ENCODE measurements at places on chromosomes 5 and 9.

DNA sequence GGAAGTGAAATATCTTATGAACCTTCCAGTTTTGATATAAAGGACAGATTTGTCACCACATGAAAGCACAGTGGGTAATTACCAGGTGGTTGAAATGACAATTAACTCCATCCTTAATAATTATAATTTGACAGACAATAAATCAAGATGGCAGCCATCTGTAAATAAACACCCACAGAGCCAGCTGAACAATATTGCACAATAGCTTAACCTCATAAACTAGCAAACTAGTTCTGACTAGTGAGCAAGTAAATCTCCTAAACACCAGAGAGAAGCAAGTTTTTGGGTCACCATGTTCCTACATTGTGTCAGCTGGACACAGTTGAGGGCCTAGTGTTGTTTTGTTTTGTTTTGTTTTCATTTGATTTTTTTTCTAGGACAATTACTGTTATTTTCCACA lies 577.4 kb downstream of the ACTL7B start:
- no peak for DNase-seq

DNA sequence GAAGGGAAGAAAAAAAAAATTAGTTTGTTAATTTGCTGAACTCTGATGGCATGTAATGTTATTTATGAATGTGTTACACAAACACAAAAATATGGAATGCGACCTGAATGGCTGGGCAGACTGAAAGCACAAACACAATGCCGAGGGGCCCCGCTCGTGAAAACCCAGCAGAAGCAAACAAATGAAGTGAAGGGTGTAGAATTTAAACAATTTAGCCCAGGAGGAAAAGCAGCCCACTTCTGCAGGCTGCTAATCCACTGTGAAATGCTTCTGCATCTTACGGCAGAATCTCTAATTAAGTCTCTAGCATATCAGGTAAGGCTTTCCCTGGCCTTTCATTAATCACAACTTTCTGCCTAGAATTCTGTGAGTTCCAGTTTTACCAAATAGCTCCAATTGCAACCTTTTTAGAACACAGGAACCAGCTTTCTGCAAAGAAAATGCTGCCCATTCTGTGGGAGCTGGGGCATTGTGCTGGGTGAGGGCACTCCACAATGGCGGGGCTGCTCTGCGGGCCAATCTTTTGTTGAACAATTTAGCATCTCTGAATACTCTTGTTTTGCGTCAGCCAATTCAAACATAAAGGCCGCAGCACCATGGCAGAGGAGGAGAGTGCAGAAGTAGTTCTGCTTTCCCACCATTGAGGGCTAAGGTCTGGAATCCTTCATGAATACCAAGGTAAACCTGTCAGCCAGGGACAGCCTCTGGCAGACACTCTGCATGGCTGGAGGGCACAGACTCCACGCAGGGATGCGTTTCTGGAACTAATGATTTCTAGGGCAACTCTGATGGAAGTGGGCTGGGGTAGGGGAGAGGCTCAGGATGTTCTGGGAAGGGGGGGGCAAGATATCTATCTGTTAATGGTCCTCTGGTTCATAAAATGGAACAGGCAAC lies 66.4 kb downstream of the PTCH1 start:
- peak; percentile 66 for DNase-seq

DNA sequence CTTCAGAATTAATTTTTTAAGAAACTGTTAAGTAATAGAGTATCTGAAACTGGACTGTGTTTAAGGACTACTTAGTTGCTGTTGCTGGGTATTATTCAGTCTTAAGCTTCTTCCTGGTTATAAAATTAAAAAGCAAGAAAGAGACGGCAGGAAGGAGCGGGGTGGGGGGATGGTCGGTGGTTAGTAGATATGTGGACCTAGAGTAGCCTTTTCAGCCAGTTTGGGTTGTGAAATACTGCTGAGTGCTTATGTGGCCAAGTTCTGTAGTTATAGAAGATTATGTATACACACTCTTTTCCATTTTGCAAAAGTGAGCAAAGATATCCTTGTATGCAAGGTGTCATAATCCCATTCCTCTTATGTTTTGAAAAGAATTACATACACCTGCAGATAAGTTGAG lies 28.5 kb downstream of the TRIO start:
- no peak for DNase-seq

DNA sequence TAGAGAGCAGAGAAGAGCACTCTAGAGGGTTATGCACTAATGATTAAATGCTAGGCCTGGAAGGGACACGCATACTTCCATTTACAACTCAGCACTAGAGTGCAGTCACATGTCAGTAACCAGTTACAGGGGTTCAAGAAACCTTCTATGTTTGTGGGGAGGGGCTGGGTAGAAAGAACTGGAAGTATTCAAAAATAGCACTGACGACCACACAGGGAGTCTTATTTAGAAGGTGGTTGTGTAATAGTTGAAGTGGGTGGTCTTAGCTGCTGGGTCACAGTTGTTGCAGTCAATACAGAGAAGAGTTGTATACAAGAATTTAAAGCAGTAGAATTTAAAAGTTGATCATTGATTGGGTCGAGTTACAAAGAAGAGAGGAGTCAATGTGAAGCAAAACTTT lies 15.4 kb downstream of the AOPEP start:
- DNase-seq: no peak

DNA sequence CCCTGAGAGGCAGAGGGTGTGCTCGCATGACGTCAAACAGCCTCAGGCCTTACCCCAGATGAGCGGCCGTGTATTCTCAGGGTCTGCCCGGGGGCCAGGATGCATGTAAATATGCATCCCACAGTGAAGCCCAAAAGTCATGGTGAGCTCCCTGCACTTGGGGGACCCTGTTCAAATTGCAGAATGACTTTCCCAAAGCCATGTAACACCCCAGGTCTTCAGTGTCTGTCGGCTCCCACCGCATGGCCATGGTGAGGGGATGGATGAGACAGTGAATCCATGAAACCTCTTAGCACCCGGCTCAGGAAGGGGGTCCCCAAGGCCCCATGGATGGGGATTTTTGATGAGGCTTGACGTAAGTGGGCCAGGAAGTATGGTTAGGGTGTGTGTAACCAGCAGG lies 9.3 kb upstream of the COL5A1 start:
- no peak for DNase-seq

- DNase-seq: no peak
These were observed 3.9 kb downstream of the PLK2 start for GRCh38 chr5:58456026-58456425.

- DNase-seq: no peak
These were observed 19.4 kb downstream of the FPGS start for GRCh38 chr9:127822108-127822507.

GRCh38 chr9:135130207-135130976 lies 42.9 kb downstream of the OLFM1 start:
- DNase-seq: no peak

DNA sequence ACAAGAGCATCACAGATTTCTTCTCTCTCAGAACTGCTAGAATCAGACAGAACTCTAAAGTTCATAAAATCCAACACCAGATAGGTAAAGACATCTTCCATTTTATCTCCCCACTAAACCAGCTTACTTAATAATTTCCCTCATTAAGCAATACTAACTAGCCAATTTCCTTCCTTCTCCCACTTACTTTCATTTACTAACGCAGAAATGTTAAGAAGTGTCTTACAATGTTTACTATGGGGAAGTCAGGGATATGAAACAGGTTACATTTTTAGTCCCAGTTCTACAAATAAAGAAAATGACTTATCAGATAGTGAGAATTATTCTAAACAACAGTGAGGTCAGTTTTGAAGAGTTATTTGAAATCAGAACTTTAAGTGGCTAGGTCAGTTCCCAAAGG lies 236.5 kb downstream of the FBXL17 start:
- no peak for DNase-seq

DNA sequence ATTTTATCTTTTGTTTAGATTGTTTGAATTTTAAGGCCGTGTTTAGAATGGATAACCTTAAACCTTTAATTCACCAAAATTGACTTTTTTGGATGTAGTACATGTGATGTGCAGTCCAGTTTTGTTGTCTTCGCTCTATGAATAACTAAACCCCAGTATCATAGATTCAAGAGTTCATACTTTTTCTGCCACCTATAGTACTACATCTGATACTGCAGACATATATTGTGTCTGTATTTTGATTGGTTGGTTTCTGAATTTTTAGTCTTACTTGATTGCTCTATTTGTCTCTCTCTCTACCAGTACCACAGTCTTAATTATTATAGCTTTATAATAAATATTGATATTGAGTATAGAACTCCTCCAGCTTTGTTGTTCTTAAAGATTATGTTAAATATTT lies 58.1 kb downstream of the PPIP5K2 start:
- no peak for DNase-seq

- no peak for DNase-seq
These were observed 24.2 kb downstream of the TNIP1 start for GRCh38 chr5:151056379-151057325.

DNA sequence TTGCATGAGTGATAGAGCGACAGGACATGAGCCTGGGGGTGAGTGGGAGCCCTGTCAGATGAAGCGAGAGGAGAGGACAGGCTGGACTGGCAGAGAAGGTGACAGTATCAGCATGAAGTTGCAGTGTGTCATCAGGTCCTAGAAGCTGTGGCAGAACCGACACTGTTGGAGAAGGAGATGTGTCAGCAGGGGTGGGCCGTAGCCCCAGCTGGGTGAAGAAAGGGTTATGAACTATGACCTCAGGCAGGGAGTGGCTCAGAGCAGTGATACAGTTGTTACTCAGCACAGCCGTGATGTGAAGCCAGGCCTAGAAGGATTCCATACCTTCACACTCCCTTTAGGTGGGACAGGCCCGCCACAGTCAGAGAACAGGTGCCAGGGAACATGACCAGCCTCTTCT lies 7.6 kb downstream of the PCYOX1L start:
- no peak for DNase-seq

- peak; percentile 60 for DNase-seq
These were observed 576.3 kb downstream of the PDE4D start for GRCh38 chr5:59317023-59317773.

DNA sequence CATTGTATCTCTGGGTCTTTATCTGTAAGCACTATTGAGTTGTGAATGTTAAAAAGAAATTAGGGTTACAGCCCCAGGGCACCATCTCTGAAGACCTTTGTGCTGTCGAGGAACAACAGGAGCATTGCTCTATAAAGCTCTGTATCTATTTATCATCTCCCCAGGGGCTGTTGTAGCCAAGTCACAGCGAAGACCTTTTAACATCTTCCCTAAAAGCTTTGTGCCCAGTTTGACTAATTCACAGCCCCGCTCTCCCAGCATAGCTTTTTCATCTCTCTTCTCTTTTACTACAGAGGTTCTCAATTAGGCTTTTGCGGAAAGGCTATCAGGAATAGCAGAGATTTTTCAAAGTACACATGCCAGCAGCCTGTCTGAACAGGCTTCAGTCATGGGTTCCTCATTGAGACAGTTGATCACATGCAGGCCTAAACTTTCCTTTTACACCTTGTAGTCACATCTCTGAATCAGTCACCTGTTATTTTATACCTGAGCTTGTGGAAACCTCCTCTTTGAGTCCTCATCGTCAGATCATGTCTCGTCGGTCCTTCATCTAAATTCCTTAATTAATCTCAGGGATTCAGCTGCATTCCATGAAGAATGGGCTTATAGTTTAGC lies 140.5 kb downstream of the NPR3 start:
- peak; percentile 6 for DNase-seq

DNA sequence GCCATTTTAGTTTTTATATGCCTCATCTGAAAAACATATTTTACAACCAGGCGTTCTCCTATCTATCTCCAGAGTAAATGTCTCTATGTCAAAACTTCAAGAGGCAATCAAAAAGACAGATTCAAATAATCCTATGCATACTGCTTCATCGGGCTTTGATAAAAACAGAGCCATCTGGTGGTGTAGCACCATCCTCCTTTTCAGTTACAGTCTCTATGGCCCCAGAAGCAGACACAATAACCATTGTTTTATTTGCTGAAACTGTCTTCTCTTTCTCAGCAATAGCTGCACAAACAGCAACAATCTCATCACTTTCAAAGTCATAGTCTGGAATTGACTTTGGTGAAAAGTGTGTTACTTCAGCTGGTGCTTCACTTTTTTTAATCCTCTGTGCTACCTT lies 36.3 kb downstream of the PTGER4 start:
- no peak for DNase-seq

GRCh38 chr5:96384353-96384752 lies 48.7 kb downstream of the PCSK1 start:
- DNase-seq: no peak

GRCh38 chr5:134145779-134146581 lies 30.8 kb downstream of the SKP1 start:
- peak; percentile 88 for DNase-seq

DNA sequence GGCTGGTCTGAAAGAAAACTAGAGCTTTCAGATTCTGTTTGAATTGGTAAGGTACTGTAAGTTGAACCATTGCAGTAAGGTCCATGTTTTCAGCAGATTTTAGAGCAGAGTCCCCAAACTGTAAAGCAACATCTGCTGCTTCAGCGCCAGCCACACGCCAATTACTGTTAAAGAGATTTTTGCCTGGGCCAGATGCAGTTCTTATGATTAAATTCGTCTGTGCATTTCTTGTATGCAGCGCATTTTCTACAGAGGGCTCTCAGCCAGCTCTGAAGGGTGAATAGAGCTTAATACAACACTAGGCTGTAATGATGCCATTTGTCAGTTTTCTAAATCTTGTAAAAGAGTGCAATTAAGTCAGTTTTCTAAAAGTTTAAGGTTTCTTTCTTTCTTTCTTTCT lies 246.3 kb downstream of the COX7C start:
- no peak for DNase-seq

DNA sequence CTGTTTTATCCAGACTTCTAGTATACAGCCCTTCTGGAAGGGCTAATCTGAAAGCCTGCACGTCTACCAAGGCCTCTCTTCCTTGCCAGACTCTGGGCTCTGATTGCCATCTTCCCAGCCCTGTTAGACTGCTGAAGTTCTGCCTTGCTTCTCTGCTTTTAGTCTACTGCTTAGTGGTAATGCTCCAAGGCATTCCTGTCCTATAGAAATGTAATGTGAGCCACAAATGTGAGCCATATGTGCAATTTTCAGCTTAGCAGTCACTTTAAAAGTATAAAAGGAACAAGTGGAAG lies 32.1 kb downstream of the WNK2 start:
- no peak for DNase-seq

- no peak for DNase-seq
These were observed 72.0 kb upstream of the RAI14 start for GRCh38 chr5:34584165-34584564.

GRCh38 chr5:161850491-161850890 lies 2.6 kb downstream of the GABRA1 start:
- no peak for DNase-seq

DNA sequence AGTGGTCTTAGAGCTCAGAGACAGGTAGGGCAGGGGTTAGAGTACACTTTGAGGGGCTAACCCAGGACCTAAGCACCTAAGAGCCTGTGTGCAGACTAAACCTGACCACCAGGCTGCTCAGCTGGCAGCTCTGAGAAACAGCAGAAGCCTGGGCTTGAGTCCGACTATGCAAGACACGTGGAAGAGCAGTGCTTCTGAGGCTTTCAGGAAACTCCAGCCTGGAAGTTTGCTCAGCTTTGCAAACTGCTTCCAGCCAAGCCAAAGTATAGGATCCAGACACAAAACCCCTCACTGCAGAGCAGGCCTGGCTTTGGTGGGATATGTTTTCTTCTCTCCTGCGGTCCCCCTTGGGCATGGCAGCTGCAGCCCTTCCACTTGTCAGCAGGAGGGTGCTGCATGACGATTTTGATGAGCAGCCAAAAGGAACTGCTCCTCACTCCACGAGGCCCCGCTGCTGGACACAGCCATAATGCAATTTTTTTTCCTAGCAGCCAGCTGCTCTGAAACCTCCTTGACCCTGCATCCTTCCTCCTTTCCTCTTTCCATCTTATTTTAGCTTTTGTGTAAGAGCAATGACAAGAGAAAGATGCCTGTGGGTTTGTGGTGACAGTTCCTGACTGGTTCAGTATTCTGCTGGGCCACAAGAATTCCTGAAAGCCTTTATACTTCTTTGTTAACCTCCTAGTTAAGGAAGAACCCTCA lies 123.1 kb downstream of the LIFR start:
- DNase-seq: no peak

- peak; percentile 59 for DNase-seq
These were observed 892.9 kb downstream of the NR2F1-AS1 start for GRCh38 chr5:92687821-92688722.

Data from HAP-1 (cell line).